ENCODE measurements at places on chromosomes 7 and 10.
A peak's percentile ranks its signal among the peaks of the same experiment; 100 is the strongest.

- DNase-seq, result no peak
Observed at GRCh38 chr7:37236906-37237305, 211.8 kb downstream of the ELMO1 start.

DNA sequence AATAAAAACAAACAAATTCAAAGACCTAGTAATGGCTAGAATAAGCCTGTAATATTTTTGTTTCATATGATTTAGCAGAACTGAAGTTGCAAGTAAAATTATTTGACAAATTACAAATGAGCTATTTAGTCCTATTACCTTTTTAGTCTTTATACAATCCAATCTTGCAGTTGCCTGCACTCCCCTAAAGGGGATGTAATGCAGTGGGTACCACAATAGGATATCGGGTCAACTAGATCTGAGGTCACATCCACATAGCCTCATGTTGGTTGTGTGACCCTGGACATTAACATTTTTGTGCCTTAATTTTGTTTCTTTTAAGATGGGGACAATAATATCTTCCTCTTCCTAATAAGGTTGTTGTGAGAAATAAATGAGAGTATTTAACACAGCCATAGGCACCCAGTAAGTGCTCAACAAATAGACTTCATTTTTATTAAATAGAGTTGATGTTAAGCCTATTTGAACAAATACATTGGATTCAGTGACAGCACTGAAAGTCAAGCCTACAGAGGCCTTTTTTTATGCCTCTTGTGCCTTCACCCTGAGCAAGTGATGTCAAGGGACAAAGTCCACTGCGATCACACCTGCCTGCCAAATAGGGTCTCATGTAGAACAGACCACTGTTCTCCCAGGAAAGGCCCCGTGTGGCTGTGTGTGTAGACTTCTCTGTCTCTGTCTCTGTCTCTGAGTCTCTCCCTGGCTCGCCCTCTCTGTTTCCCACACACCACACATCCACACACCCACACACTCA lies 124.8 kb downstream of the EVX1 start:
- DNase-seq, result no peak

DNA sequence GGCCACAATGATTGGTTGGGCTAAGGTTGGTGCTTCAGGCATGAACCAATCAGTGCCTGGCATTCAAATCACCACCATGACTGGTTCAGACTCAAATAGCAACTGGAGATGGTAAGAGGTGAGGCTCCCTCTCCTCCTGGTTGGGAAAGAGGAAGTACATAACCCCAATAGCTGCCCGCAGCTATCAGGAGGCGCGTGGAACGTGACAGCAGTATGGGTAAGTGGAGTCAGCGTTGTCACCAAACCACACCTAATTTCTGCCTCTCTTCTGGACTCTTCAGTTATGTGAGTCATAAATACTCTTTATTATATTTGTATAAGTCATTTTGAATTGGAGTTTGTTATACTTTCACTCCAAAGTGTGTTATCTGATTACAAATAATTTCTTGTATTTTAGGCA lies 17.9 kb upstream of the ITGA8 start:
- no peak for DNase-seq

GRCh38 chr10:63884426-63884825 lies 363.2 kb downstream of the REEP3 start:
- DNase-seq, result no peak

GRCh38 chr7:153097511-153098201 lies 338.1 kb downstream of the ACTR3B start:
- no peak for DNase-seq

DNA sequence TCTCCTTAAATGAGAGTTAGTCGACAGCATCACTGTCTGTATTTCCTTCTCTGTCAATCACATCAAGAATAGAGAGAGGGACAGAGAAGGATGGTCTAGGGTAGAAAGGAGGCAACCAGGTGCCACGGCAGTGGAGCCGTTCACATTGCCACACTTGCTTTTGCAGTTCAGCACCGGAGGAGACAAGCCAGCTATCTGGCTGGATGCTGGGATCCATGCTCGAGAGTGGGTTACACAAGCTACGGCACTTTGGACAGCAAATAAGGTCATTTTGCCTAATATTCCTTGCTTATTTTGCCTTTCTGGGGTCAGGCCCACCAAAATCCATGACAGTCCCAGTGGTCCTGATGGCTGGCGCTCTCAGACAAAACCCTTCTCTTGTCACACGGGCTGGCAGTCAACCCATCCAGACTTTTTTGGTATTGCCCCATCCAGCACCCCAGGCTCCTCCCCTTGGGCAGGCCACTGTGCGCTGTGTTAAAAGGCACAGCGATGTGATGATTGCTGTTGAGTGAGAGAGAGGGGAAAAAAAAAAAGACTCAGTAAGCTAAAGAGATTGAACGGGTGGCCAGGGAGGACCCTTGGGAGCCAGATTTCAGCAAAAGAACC lies 8.4 kb downstream of the CPA2 start:
- DNase-seq, result no peak

DNA sequence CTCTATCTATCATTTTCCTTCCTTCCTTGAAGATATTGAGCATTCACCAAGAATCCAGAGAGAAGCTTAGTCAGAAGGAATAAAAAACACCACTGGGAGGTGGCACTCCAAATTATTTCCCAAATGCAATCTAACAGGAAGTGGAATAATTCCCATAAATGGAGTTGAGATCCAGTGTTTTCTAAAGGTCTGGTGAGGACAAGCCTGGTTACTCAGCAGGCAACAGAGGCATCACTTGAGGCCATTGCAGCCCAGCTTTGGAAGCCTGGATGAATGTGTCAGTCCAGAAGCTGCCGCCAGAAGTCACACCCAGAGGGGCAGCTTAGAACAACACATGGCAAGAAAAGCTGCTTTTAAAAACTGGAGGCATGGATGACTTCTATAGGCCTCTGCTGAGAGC lies 288.9 kb upstream of the KLF6 start:
- peak; percentile 59 for DNase-seq

DNA sequence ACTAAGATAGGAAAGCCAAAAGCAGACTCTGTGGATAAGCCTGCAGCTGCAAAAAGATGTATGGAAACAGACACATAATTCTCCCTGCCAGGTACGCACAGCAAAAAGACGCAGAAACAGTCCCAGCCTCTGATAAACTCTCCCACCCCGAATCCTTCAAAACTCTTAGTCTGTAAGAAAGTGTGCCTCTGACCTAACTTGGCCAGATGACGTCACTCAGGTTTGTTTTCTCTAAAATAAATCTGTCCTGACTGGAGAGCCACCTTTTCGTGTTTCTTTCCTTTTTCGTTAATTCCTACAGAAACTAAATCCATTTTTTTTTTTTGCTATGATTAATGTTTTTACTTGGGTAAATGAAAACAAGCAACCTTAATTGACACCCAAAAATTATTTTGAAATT lies 793.8 kb downstream of the SORCS1 start:
- no peak for DNase-seq

DNA sequence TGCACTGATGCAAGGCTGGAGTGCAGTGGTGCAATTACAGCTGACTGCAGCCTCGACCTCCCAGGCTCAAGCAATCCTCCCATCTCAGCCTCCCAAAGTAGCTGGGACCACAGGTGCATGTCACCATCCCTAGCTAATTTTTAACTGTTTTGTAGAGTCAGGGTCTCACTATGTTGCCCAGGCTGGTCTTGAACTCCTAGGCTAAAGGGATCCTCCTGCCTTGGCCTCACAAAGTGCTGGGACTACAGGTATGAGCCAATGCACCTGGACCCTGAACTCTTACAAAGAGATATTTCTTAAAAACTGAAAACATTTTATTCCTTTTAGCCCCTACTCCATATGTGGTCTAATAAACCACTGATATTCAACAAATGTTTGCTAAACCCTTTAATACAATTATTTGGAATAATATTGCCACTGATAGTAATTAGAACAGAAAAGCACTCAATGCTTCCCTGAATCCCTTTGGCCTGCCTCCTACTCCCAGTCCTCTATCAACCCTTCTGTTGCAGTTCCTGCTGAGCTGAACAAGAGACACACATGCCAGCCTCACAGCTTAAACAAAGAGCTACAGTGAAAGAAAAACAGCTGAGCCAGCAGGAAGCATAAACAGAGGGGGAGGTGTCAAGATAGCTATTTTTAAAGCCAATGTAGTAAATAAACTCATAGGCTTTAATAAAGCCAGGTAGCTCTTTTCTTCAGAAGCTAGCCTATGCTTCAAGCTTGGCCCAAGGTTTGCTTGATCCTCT lies 7.0 kb upstream of the GNAI1 start:
- no peak for DNase-seq

- DNase-seq, result no peak
Observed at GRCh38 chr10:23262928-23263327, 70.8 kb downstream of the PTF1A start.

DNA sequence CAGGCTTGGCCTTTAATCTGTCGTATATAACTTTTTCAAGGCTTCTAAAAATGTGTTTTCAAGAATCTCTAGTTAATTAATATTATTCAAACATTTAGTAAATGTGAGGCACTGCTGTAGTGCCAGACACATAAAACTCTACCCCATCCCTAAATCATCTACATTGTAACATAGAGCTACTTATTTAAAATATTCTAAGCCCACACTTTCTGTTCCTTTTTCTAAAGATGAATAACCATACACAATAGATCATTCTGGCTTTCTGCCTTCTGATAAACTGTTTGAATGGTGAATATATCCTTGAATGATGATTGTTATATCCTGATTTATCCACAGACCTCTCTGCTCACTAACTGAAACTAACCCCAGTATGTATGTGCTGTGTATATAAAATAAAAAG lies 41.4 kb downstream of the BRAF start:
- DNase-seq, result no peak

GRCh38 chr7:104231054-104232046 lies 23.5 kb upstream of the ORC5 start:
- DNase-seq, result peak; percentile 56

GRCh38 chr10:24440817-24441797 lies 232.2 kb downstream of the KIAA1217 start:
- peak; percentile 46 for DNase-seq

DNA sequence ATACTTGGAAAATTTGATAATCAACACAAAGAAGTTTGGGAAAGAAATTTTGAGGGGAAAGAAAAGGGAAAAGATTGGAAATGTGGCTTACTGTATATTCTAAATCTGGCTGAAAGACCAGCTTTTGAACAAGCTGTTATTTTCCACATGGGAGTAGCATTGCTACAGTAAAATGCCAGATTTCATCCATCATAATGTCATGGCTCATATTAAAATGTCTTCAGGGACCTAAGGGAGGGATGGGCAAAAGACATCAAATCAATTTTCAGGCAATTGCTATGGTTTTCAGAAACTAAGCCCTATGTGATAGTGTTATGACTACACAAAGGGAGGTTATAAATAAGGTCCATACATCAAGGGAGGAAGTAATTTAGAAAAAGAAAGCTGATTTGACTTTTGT lies 1116.9 kb upstream of the CELF2 start:
- DNase-seq, result no peak

GRCh38 chr7:158824028-158824427 lies 5.3 kb downstream of the ESYT2 start:
- no peak for DNase-seq

DNA sequence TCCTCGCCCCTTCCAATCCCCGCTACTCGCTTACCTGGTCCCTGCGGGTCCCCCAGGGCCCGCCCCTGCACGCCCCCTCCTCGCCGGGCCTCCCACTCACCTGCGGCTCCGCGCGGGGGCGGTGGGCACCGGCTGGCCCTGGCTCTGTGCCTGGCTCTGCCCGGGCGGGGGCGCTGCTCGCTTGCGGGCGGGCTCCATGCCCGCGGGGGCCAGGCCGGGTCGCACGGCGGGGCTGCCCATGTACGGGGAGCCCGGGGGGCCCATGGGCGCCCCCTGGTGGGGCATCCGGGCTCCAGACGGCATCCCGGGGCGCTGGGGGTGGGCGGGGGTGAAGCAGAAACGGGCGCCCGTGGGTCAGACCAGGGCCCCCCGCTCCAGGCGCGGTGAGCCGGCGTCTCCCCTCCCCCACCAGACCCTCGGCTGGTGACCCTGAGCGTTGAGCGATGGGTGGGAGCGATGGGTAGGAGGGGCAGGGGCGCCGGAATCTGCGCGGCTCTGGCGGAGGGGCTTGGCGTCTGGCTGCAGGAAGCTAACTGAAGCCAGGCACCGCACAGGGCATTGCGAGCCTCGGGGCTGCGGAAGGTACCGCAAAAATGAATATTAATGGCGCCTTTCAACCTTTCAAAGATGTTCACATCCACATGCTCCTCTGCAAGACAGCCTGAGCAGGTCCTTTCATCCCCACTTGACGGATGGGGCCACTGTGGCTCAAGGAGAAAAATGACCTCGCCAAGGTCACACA lies 3.0 kb downstream of the SMARCD3 start:
- no peak for DNase-seq

- peak; percentile 87 for DNase-seq
Observed at GRCh38 chr10:63718006-63718405, 196.8 kb downstream of the REEP3 start.
